GM12878 (cell line): ENCODE measurements at places on chromosomes 3 and 15.

DNA sequence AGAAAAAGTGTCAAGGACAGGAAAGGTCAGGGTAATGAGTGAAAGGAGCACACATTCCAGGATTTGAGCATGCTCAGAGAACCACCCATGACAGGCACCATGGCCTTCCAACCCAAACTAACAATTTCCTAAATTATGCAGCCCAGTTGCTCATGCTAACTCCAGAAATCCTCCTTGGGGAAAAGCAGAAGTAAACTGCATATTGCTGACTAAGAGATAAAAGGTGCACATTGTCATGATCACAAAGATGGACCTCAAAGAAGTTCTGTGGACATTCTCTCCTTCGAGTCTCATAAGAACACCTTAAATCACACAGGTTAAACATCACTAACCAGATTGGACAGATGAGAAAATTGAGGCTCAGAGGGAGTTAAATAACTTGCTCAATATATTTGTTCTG lies 97.6 kb upstream of the SLC25A36 start:
- no peak for DNase-seq

GRCh38 chr15:31486906-31487695 lies 160.5 kb downstream of the KLF13 start:
- no peak for DNase-seq

- DNase-seq: no peak
These were observed 34.5 kb upstream of the VILL start for GRCh38 chr3:37955918-37956707.

- no peak for DNase-seq
These were observed 494.8 kb downstream of the FHIT start for GRCh38 chr3:60756241-60757030.

- DNase-seq: peak; percentile 75
These were observed 22.5 kb upstream of the TSC22D2 start for GRCh38 chr3:150385296-150386242.
